Suppressor macrophage (primary cell): ENCODE measurements at places on chromosomes 4 and X.

DNA sequence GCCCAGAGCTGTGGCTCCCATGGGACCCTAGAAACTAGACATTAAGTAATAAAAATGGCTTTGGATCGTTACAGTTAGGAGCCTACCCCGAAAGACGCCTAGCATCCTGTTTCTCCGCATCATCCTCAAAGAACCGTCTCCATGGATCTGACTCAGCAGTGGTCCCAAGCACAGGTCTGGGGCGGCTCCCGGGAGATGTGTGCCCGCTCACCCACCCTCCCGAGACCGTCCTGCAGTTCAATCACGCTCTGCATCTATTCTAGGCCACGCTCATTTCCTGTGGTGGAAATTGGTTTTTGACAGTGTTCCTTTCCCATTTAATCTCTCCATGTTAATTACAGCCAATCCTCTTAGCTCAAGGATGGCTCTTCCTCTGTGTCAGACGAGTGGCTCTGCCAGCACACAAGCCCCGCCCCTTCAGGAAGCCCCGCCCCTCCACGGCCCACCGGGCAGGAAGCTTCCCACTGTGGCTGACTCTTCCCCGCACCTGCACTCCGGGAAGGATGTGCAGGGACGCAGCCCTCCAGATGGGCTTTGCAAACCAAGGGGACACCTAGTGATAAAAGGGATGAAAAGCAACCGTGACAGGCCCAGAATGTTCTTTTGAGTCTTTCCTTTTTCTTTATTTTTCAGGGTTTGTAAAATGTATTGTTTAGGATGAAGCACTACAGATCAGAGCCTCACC is 34.5 kb upstream of the HELT start:
- peak; percentile 65 for DNase-seq

DNA sequence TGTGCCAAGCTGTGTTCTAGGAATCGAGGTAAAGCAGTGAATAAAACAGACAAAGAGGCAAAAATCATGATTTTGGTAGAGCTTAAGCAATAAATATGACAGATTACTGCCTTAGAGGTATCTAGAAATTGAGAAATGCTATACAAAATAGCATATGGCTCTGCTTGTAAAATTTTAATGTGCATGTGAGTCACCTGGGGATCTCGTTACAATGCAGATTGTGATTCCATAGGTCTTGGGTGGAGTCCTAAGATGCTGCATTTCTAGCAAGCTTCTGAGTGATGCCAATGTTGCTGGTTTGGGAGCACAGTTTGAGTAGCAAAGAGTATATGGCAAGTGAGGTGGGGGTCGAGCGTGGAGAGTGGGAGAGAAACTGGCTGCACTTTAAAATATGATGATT is 697.3 kb upstream of the MAGEB2 start:
- no peak for DNase-seq

DNA sequence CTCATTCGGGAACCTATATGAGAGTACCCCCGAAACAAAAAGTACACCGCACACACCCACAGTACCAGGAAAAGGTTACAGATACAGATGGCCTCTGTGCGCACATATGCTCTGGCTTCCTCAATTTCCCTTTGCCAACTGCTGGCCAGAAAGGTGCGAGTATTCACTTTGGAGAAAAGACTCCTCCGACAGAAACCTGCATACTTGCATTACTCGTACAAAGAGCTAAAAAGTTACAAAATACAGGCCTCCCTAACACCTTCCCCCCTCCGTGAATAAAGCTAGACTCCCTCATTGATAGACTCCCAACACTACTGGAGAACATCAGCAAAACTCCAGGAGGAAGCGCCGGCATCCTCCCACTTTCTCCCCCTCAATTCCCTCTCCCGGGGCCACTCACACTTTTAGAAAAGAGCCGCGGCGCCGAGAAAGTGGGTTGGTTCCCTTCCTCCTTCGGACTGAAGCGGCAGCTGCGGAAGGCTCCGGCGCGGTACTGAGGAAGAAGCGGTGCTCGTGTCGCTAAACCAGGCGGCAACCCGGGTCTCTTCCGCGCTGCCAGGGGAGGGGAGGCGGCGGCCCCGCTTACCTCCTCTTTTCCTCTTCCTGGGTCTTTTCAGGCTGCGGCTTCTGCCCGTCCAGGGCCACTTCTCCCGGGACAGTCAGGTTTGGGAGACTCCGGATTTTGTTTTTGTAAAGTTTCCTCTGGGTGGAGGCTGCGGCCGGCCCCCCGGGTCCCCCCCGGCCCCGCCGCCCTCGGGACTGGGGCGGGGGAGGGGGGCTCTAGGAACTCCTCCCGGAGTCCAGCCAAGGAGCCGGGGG is 1.1 kb downstream of the FBXW7 start:
- peak; percentile 88 for DNase-seq

- no peak for DNase-seq
Observed at GRCh38 chrX:133497356-133497755, 82.1 kb upstream of the GPC4 start.

DNA sequence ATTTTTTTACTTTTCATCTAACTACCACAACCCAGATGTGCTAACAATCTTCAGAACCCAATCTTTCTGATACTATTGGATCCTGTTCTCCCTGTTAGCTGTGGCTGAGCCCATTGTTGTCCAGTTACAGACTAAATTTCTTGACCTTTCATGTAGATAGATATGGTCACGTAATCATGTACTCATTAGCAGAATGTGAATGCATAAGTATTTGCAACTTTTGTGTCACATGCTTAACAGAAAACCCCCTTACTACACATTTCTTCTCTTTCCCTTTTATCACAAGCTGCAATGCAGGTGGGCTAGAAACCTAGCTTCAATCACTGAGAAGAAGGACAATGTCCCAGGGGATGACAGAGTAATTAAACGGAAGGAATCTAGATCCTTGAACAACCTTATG is 13.1 kb upstream of the FAM13A start:
- no peak for DNase-seq

- DNase-seq, result no peak
Observed at GRCh38 chr4:139562839-139563238, 6.8 kb upstream of the SETD7 start.

GRCh38 chrX:146604196-146604595 is 205.4 kb upstream of the CXorf51B start:
- DNase-seq, result no peak

DNA sequence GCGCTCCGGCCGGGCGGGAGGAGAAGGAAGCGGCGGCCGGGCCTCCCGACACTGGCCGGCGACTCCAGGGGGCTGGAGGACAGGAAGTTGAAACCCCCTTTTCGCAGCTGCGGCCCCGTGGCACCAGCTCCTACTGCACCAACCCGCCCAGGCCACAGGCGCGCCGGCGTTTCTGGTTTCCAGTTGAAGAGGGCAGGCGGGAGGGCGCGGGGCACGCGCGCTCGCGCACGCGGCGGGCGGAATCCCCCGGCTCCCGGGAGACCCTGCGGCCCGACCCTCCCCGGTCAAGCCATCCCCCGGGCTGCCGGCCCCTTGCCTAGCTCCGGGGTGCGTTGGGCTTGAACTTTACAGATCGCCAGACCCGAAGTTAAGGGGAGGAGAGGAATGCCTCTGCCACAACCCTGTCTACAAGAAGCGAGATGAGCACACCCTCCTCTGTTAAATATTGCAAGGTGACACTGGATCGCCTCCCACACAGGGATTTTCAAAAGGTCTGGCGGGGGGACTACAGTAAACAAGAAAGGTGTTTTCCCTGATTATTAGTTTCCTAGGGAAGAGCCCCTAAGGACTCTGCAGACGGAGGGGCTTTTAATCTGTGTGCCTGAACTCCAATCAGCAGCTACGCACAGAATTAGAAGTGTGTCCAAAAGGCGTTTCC is 1.4 kb downstream of the ELOVL6 start:
- peak; percentile 68 for DNase-seq

GRCh38 chr4:121765971-121766538 is 1.1 kb upstream of the SMIM43 start:
- DNase-seq, result no peak

- DNase-seq, result no peak
Observed at GRCh38 chr4:175935016-175935661, 123.1 kb upstream of the GPM6A start.

- DNase-seq, result no peak
Observed at GRCh38 chrX:42673301-42673810, 104.6 kb downstream of the PPP1R2C start.

DNA sequence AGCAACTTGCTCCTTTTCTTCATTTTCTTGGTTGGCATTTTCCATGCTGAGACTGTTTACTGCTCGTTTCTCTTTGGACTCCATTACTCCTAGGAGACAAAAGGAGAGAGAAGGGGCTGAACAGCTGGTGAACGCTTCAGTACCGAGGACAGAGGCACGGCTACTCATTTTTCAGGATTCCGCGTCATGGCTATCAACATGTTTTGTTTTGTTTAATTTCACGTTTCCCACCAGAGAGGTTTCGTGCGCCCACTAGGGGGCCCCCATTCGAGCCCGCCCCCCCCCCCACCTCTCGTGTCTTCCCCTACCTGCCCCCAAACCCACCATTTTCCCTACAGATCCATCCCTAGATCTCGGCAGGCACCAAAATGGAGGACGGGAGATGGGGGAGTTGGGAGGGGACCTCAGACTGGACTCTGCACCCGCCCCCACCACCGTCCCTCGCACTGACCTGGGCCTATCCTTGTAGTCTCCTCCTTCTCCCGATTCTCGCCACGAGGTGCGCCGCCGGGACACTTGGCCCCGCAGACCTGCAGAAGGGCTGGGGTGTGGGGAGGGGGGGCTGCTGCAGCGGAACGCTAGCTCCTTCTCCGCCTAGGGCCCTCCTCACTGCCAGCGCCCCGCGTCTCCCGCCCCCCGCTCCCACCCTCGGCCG is 653 bp downstream of the BEX1 start:
- peak; percentile 40 for DNase-seq

DNA sequence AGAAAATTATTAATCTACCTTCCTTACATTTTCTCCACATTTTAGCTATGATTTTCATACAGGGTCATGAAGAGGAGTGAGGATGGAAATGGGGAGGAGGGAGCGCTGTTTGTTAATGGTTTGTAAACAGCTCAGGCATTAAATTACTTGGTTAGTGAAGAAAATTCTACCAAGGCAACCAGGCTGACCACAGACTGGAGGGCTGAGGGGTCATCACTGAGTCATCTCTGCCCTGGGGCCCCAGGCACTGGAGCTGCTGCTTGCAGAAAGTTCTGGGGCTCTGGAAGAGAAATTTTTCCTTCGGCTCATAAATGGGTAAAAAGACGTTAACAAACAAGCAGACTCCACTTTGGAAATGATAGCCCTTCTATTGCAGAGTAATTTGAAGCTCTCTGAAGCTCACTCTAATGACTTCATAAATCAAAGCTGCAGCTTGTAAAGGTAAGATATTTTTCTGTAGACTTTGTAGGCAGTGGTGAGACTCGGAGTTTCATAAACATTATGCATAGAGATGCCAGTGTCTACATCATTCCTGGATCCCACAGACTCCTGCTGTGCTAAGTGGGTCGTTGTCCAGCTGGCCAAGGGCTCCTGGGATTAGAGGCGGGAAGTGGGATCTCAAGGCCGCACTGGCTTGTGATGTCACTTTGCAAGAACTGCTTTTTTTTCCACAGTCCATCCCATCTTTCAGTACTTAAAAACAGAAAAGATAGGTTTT is 159.6 kb downstream of the PTTG2 start:
- no peak for DNase-seq

DNA sequence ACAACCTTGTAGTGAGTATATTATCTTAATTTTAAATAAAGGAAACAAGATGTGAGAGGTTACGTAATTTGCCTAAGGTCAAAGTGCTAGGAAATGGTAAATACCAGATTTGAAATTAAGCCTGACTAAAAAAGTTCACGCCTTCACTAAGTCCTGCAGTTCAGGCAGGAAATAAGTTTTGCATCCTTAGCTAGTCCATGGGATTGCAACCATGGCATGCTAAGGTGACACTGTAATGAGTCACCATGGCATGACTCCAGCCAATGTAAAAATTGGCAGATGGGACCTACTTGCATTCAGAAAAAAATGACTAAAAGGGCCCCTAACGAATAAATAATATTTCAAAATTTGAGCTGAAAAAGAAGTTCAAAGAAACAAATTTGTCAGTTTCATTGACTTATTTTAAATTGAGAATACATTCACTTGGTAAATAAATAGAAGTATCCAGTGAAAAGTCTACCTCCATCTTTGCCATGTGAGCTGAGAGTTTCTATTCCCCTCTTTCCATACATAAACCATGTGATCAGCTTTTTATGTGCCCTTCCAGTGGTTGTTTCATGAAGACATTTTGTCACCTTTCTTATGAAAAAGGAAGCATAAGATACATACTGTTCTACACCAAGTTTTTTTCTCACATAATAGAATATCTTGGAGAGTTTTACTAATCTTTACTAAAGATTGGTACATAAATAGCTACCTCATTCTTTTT is 72.4 kb downstream of the ANKRD50 start:
- no peak for DNase-seq

GRCh38 chrX:152451731-152451980 is 541 bp upstream of the GABRA3 start:
- no peak for DNase-seq

GRCh38 chr4:176653401-176654220 is 139.1 kb downstream of the VEGFC start:
- no peak for DNase-seq

GRCh38 chr4:98994474-98995182 is 893 bp upstream of the METAP1 start:
- peak; percentile 4 for DNase-seq

GRCh38 chr4:24243641-24244040 is 340.7 kb downstream of the DHX15 start:
- DNase-seq, result no peak

DNA sequence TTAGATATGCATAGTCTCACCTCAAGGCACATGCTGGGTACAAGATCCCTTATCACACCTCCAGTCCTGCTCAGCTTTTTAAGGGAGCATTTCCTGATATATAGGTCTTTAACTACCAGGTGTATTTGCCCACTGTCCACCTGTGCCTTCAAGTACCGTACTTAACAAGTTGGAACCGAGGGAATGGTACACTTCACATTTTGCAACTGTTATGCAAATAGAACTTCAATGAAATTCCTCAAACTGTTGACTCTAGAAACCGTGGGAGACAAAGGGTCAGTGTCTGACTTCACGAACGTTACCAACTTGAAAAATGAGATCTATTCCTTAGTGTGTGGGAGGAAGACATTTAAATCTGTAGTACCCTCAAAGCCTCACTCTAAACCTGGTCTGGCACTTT is 5.2 kb downstream of the TRIM2 start:
- no peak for DNase-seq

GRCh38 chr4:98692411-98692810 is 34.0 kb upstream of the TSPAN5 start:
- DNase-seq, result no peak

- no peak for DNase-seq
Observed at GRCh38 chrX:124325732-124326131, 6.7 kb upstream of the TEX13D start.

DNA sequence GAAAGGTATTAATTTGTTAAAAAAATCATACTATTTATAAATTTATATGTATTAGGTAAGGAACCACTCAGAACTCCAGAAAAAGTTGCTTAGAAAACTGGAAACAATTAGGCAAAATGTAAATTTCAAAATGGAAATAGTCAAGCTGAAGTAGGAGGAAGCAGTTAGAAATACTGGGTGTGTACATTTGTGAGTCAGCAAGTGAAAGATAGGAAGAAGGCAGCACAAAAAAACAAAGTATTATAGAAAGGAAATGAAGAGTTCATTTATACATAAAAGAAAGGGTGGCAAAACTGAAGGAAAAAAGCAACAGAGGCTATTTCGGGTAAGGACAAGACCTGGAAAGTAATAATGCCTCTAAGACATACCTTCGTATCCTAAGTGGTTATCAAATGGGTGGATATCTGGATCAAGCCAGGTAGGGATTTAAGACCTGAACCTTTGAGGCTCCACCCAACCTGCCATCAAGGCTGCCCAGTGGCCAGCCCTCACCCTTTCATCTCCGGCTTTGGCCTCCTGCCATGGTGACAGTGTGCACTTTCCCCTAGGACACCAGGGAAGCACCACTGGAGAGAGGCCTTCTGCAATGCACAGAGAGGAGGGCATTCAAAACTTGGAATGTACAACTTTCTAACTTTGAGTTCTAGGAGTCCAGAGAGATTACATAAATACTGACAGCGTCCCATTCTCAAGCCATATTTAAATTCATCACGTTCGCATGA is at the start of gene LRRC66:
TSS of gene LRRC66 (minus strand) at position 428 of the 722 bp plus-strand sequence. CDS start 2,750 bp downstream, outside the sequence.
- DNase-seq, result no peak
